ENCODE measurements at places on chromosomes 2 and 18.

DNA sequence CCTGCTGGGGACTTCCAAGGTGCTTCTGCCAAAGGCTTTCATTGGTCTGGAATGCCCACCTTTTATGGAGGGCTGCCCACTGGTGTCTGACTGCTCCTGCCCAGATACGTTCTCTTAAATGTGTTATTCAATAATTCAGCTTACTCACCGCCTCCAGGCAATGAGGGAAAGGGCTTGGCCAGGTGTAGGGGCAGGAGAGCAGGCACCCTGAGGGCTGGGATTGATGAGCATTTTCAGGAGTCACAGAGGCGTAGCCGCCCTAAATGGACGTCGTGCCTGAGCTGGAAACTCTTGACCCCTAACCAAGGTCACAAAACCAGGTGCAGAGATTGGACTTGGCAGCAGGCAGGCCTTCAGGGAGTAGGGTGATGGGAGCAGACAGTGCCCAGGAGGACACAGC lies 26.8 kb downstream of the MAL start:
- no peak for DNase-seq

DNA sequence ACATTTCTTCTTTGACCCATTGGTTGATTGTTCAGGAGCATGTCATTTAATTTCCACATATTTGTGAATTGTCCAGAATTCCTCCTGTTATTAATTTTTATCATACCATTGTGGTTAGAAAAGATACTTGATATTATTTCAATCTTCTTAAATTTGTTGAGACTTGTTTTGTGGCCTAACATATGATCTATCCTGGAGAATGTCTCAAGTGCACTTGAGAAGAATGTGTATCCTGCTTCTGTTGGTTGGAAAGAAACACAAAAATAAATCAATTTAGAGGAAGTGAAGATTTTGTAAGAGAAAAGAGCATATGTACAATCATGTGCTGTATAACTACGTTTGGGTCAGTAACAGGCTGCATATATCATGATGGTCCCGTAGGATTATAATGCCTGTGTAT lies 118.6 kb upstream of the CDC42EP3 start:
- DNase-seq: no peak

- no peak for DNase-seq
Measured at GRCh38 chr2:226159875-226160479, 639.6 kb downstream of the IRS1 start.

DNA sequence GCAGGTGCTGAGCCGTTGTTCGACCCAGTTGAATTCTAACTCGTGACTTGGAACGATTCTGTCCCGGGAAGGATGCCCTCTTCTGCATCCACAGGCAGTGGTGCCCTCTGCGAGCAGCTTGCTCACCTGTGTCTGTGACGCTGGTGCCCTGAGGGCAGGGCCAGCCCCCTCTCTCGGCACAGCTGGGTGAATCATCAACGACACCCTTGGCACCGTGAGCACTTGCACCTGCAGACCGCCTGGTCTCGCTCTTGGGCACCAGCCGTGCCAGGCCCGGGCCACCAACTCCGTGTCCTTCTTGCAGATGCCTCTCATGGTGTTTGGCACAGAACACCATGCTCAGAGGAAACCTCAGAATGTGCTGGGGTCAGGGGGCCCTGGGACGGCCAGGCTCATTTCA lies 75.0 kb downstream of the SLC66A2 start:
- DNase-seq: no peak

Data from C1 segment of cervical spinal cord (tissue), 14 donors.